A549 (cell line): ENCODE measurements at places on chromosomes 5 and 9.

DNA sequence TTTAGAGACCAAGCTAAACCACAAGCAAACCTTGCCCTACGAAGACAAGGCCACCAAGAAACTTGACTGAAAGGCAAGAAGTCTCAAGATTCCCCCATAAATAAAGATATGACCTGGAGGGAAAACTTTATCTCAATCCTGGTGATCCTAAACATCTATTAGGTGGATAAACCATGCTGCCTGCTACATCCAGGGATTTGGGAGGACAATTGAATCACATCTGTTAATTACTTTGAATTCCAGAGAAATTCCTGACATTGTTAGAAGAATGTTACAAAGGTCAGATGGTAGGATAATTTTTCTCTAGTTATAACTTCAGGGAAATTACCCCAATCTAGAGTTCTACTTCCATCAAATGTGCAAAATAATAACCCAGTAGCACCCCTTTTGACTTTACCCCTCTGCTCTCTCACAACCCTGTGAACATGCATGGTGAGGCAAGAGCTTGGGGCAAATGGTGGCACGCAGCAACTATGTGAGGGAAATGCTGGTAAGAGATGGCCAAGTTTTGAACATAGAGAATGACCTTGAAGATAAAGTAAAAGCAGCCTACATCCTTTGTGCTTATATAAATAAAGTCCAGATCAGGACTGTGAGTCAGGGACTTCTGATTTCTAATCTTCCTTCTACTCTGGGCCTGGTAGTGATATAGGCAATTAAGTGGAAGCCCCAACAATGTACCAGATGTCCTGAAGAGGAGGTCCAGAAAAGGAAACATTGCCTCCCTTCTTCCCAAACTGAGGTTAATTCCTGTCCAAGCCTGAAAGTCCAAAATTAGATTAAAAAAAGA is 57.1 kb upstream of the PTGER4 start:
- no peak for DNase-seq

DNA sequence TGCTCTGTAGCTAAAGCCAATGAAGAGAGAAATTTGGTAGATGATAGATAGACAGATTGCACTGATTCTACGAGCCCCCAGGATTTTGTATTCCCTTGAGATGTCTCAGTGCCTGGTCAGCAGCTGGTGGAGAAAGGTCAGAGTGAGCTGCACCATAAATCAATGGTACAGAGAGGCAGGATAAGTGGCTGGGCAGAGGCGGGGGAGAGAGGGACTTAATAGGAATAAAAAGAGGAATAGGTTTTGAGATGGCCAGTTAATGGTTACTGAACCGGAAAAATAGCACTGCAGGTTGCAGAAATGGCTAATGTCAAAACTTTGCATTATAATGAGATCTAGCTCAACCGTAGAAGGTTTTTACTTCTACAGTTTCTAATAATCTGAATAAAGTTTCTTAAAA is 47.9 kb upstream of the SLC12A2 start:
- DNase-seq, result no peak

DNA sequence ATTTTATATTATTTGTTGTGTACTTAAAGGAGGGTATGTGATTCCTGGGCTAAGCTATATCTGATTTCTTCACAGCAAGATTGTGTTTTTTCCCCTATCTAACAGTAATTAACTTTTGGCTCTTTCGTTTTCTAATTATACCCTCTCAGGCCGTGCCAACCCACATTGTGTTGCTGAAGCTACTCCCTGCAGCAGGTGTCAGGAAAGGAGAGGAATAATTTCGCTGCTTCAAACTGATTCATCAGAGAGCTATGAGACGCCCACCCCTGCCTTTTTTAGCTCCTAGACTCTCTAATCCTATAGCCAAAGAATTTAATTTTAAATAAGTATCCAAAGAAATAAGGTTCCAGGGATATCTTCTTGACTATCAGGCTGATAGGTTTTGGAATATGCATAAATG is 3.8 kb downstream of the CAVIN4 start:
- no peak for DNase-seq

DNA sequence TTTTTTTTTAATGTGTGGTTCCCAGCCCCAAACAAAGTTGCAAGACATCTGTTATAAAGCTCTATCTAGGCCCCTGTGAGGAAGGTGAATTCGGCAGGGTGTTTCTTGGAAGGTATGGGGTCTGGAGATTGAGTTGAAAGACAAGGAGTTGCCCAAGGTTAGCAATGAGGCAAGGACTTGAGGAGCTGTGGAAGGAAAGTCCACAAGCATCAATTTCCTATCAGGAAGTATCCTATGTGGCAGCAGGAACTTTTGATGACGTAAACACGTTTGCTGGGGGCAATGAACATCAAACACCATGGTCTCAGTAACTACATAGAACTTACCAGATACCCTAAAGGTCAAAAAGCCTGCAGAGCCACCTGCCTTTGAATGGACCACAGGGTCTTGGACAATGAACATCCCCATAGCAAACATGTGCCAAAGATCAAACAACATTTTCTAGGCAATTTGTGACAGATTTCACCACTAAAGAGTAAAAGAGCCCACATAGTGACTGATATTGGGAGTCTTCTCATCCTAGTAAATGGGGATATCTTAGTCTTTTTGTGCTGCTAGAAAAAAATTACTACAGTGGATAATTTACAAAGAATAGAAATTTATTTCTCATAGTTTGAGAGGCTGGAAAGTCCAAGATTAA is 145.1 kb downstream of the GCNT1 start:
- DNase-seq, result no peak

- DNase-seq, result no peak
These were observed 837.1 kb upstream of the ZNF608 start for GRCh38 chr5:125583321-125584139.
